ENCODE measurements at places on chromosomes 12 and 14. TPM values are rescaled to one million over a fixed set of nuclear protein-coding genes. Genes with fewer than 3 reads are reported as not detected.

GRCh38 chr14:81960781-81961180, 427.1 kb upstream of the SEL1L start:
- no peak for DNase-seq

- DNase-seq: no peak
Observed at GRCh38 chr12:129558036-129558435, 345.8 kb downstream of the TMEM132D start.

DNA sequence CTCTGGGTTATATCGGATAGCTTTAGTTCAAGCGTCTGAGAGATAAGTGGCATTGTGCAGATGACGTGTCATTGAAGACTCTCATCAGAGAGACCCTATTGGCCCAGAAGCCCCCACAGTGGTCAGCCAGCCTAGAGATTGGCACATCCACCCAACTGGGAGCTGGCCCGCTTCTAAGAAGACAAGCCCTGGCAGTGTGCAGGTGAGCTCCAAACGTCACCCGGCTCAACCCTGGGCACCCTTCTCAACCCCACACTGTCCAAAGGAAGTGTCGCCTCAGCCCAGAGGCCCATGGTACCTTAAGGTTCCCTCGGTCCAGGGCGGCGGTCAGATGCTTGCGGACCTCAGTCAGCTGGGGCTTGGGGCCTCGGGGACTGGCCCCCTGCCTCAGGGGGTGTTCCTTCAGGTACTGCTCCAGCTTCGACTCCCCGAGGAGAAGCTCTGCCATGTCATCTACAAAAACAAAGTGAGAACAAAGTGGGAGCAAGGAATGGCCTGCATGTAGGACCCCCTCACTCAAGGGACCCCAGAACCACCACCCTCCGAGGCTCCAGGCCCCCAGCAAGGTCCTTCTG, 30.3 kb downstream of the TTC7B start:
- peak; percentile 28 for DNase-seq

DNA sequence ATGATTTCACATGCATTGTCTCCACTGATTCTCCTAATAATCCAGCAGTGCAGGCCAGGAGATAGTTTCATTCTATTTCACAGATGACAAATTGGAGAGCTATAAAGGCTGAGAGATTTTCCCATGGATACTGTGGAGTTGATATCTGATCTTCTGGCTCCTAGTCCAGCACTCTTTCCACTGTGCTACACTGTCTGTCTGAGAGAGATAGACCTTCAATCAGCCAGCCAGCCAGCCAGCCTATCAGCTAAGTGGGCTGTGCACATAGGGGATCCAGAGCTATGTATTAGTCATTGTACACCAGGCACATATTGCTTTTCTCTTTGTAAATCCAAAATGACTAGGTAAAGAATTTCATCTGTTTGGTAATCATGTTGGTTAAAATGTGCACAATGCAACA, 91.8 kb upstream of the ATP2B1 start:
- no peak for DNase-seq

DNA sequence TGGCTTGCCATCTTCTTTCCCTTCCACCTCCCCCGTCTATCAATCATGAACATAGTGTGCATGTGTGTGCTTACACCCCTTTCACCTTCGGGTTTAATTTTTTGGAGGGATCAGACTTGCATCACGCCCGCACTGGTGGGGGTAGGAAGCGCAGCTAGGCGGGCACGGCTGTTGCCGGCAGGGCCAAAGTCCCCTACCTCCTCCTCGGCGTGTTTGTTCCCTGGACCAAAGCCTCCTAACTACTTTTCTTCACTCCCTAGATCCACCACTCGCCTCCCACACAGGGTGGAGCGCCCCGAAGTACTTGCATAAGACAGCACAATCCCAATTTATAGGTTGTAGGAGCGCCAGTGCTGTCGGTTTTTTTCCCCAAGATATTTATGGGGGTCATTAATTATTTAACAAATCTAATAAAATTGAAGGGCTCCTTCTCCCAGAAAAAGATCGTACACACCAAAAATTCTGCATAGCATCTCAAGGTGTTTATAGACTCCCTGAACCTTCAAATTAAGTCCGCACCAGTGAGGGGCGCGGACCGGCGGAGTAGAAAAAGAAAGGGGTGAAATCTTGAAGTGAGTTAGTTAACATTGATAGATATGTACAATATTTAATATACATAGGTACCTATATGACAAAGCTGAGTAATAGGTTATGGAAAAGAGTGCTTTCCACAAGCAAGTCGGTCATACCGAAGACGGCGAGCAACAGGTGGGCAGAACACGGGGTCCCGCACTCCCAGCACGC, 717 bp downstream of the PKP2 start:
- DNase-seq: no peak

Gene TRAFD1
- 37.0 TPM for total RNA-seq

- no peak for DNase-seq
Observed at GRCh38 chr12:23055004-23055403, 430.0 kb downstream of the ETNK1 start.

- no peak for DNase-seq
Observed at GRCh38 chr14:64801800-64802199, 77.9 kb downstream of the SPTB start.

DNA sequence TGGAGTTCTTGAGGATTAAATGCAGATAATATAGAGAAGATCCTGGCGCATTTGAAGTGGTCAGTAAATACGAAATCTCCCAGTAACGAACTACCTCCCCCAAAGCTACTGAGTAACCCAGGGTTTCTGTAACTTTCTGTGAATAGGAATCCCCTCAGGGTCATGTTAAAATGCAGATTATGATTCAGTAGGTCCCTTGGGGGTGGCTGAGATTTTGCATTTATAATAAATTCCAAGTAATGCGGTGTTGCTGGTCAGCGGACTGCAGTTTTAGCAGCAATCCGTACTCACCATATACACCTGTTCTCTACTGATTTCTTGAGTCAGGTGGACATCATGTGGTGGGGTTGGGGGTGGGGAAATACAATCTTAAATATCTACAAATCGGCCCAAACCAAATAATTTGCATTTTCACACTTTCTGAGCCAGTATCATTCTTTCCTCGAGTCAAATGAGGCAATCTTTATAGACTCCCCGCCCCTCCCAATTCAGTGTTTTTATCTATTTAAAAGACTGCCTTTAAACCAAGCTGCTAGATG, 868 bp downstream of the SPATA7 start:
- no peak for DNase-seq

GRCh38 chr12:78418919-78419318, 445.7 kb upstream of the SYT1 start:
- no peak for DNase-seq

Gene RILPL2
- total RNA-seq: 7.8 TPM

DNA sequence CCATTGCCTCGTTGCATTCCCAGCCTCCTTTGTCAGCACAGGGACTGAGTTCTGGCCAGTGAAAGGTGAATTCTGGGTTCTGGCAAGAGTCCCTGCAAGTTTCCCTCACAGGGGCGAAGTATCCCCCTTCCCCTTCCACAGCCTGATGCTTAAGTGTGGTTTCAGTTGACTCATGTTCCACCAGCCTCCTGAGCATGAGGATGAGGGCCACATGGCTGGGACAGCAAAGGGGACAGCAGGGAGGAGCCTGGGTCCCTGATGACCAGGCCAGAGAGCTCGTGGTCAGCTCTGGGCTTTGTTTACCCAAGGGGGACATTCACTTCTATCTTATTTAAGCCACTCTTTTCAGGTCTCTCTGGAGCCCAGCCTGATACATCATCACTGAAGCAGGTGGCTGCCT, 36.5 kb downstream of the CACNA2D4 start:
- no peak for DNase-seq

GRCh38 chr12:118402251-118402650, 25.9 kb downstream of the SUDS3 start:
- DNase-seq: no peak

GRCh38 chr12:131773582-131774221, 54.5 kb upstream of the MMP17 start:
- no peak for DNase-seq

- DNase-seq: no peak
Observed at GRCh38 chr14:69891422-69891821, 12.2 kb downstream of the SMOC1 start.

- DNase-seq: no peak
Observed at GRCh38 chr14:30252151-30252550, 306.8 kb upstream of the G2E3 start.

DNA sequence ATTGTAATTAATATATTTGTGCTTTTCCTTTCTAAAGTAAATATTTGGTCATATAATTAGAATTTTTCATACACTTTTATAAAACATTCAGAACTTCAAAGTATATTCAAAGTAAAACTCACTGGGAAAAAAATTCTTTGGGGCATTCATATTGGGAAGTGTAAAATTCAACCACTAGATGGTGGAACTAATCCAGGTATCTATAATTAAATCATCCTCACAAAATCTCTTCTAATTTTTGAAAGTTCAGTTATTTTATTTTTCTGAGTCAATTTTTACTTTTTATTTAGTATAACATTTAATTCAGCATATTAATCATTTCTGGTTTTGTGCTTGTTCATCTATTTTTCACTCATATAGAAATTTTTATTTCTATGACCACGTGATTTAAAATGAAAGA, 81.0 kb downstream of the NTS start:
- DNase-seq: no peak

Gene LHX5
- total RNA-seq: not detected

- DNase-seq: no peak
Observed at GRCh38 chr12:3646561-3647241, 106.2 kb downstream of the CRACR2A start.

DNA sequence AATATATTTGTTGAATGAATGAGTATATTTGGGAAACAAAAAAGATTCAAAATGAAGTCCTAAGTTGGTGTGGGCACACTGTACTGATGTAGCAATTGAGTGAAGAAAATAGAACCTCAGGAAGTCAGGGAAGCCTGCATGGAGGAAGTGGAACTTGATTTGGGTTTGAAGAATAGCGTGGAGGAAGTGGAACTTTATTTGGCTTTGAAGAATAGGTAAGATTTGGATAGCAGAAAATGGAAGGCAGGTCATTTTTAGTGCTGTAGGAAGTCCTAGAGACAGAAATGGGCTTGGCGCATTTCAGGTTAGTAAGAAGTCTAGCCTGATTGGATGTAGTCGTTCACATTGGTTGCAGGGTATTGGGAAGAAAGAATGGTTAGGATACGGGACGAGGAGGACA, 5.4 kb downstream of the C12orf75 start:
- DNase-seq: no peak

DNA sequence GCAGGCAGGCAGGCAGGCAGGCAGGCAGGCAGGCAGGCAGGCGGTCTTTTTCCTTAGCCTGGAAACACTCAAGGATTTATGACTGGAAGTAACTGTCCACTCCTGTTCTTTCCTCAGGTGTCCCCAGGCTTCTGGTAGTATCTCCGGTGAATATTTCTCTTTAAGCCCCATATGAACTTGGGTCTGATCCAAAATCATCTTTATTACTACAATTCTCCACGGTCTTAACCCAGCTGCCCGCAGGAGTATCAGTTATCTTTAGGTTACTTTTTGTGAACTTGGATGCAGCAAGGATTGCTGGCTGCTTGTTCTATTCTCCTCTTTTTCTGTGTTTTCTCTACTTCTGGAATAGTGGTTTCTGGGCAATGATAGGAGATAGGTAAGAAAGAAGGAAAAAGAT, 3.3 kb downstream of the CSRNP2 start:
- DNase-seq: no peak

Gene SMARCD1
- 64.5 TPM for total RNA-seq

DNA sequence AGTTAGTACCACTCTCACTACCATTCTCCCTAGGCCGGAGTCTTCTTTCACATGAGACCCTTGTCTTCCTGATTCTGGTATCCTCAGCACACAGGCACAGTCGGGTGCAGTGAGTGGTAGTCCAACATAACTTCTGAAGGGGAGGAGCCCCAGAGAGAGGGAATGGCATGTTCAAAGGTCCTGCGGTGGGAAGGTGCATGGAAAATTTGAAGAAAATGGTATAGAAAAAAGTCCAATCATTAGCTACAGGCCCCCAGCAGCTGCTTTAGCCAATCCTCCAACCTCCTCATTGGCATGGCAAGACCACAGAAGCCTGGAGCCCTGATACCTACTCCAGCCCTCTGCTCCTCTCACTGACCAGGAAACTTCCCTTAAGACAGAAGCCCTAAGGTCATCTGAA, 96.6 kb downstream of the ZFP36L1 start:
- no peak for DNase-seq

DNA sequence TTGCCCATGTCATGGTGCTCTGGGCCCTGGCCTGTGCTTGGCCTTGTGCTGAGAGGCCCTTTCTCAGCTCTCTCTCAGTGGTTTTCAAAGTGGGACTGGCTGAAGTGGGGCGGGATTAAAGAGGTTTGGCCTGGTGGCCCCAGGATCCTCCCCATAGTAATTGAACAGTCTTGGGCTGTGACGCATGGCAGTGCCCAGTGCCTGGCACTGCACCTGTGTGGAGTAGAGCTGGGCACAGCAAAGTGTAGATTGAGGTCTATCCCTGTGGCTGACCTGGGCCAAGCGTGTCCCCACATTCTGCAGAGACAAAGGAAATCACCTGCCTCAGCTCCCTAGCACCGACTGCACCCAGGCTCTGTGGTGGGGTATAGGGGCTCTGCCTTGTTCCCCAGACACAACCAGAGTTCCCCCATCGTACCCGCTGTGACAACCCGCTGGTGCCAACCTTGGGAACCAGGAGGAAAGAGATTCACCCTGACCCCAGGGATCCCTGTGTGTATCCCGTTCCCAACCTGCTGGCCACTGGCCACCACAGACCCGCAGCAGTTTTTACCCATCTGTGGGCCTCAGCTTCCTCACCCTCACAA, 9.9 kb upstream of the CYP46A1 start:
- no peak for DNase-seq

Gene ASB8
- 51.1 TPM for total RNA-seq

- no peak for DNase-seq
Observed at GRCh38 chr12:27190761-27191160, 53.3 kb upstream of the STK38L start.

Gene DENND5B
- total RNA-seq: 6.1 TPM

DNA sequence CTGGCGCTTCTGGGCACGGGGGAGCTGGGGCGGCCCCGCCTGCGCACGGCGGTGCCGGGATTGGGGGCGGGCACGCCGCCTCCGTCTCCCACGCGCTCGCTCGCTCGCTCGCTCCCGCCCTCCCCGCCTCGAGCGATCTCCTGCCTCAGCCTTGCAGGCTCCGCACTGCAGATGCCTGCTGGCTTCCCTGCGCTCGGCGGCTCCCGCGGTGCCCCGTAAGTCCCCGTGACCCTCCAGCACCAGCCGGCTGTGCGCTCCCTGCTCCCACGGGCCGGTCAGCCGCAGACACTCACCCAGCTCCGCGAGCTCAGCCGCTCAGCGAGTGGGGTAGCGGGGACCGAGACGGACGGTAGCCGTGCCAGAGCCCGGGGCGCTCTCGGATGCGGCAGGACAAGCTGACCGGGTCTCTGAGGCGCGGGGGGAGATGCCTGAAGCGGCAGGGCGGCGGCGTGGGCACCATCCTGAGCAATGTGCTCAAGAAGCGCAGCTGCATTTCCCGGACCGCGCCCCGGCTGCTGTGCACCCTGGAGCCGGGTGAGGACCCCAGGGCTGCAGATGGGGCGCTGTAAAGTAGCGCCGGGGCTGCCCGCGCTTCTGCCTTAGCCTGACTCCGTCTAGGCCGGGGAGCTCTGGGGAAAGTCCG, at the start of gene TBC1D30:
TSS of gene TBC1D30 (plus strand) at position 148 of the 643 bp plus-strand sequence. CDS start at position 381, 233 bp downstream.
- DNase-seq: no peak

Data from ureter (tissue), 1 donor.